ENCODE measurements at places on chromosomes 4 and X.

- ATAC-seq: no peak
Measured at GRCh38 chr4:54192811-54193210, 36.3 kb upstream of the PDGFRA start.

DNA sequence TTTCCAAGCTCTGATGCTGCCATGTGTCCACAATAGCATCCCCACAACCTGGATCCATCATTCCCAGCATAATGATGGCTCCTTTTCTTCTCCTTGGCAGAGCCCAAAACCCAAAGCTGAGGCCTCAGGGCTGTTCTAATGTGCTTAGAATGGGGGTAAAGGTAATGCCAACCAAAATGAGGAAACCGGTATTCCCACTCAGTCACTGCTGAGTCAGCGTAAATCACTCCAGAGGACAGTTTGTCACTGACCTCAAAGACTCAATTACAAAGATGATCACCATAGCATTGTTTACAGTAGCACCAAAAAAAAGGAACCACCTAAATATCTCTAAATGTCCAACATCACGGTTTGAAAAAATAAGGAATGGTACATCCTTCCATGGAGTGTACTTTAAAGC is 41.2 kb downstream of the OTOP1 start:
- ATAC-seq: no peak

- no peak for ATAC-seq
Measured at GRCh38 chr4:8319061-8319460, 49.5 kb downstream of the HTRA3 start.

DNA sequence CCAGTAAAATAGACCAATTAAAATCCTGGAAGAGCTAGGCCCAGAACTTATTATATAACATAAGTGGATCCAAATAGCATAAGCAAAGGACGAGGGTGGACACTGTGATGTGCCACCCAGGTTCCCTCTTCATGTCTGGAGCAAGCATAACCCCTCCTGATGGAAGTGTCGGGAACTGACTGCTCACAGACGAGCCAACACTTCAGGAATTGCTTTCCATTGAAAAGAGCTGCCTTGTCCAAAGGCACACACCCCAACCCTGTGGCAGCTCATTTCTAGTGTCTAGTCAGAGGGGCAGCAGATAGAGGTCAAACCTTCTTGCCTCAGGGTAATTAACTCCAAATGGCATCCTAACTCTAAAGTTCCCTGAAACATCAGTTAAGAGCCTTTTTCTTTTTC is 15.3 kb downstream of the DDIT4L start:
- no peak for ATAC-seq

DNA sequence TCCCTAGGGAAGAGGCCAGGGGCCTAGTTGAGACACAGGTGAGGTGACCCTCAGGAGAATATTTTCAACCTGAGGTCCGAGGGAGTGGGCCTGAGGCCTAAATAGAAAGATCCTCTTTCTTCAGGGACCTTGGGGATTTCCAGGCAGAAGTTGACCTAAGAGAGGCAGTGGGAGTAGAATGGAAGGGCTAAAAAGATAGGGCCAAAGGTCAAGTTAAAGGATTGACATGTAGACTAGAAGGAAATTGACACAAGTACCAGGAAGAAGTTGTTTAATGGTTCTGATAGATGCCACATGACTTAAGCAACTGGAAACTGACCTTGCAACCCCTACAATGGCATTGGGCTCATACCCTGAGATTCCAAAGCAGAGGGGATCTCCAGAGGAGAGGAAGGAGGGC is 76.9 kb downstream of the SHROOM3 start:
- no peak for ATAC-seq

GRCh38 chrX:107508925-107509324 is 59.5 kb downstream of the FRMPD3 start:
- no peak for ATAC-seq

GRCh38 chrX:16828124-16828908 is 41.8 kb downstream of the RBBP7 start:
- ATAC-seq: no peak

GRCh38 chr4:90445380-90445779 is 318.2 kb downstream of the CCSER1 start:
- no peak for ATAC-seq

GRCh38 chrX:134738986-134739740 is 80.9 kb upstream of the PLAC1 start:
- no peak for ATAC-seq

DNA sequence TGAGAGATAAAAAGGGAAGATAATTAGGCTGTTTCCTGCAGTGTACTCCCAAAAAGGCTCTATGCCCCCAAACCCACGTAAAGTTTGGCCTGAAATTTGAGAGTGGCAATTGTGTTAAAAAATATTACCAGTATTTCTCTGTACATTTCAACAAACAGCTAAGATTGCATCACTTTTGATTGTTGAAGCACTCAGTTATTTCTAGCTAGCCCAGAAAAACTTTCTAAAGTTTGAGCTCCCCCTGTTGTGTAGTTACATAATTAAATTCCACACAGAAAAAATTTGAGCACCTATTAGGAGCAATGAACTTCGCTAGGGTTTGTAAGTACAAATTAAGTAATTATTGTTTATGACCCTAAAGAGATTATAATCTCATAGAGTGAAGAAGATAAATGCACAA is 109.4 kb downstream of the DLG3 start:
- ATAC-seq: no peak

DNA sequence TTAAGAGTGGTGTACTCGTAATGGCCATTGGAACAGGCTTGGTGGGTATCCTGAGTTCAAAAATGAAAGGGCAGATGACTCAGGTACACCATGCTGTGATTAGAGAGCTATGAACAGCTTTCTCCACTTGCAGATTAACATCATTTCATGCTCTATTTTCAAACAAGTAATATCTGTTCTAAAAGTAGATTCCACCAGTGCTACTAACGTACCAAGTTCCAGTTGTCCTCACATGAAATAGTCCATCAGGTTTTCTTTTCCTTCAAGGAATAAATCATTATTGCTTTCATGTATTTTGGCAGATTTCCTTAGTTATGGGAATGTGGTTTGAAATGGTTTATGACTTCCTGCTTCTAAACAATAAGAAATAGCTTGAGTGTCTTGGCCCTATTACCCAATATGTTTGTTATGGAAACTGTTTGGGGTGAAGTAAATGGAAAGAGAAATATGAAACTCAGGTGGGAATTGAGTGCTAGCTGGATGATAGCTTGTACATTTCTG is 49.9 kb downstream of the PCDH7 start:
- no peak for ATAC-seq

All from stimulated activated memory B cell treated with anti-CD40 and anti-IgM and Interleukin-4, amounts not matched to agents 10 μg/mL and 1 μg/mL and 100 μg/mL, for 72 hours (primary cell).